ENCODE measurements at places on chromosomes 13 and 19. TPM values are rescaled to one million over a fixed set of nuclear protein-coding genes. Genes with fewer than 3 reads are reported as not detected.
A peak's percentile ranks its signal among the peaks of the same experiment; 100 is the strongest.

GRCh38 chr19:34259367-34260095 is 5.2 kb downstream of the GARRE1 start:
- DNase-seq, result no peak

The RNF113B gene
- total RNA-seq, result not detected

The ZFP82 gene
- total RNA-seq, result 4.8 TPM

DNA sequence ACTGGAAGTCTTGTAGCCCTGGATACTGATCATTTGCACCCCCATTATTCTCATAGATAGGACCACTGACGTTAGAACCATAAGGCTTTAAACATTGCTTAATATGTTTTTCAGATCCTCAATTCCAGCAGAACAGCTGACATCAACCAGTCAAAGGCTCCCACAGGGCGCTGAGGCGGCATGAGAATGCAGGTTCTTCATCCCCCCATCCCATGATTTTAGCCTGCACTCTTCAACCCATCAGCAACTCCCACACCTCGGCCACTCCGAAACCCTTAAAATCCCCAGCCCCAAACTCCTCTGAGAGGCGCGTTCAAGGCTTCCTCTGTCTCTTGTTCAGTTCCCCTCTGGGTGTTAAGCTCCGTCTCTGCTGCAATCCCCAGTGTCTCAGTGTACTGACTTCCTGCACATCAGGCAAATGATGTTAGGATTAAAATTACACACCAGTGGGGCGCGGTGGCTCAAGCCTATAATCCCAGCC is 24.3 kb upstream of the LAMP1 start:
- no peak for DNase-seq

The FXYD3 gene
- 1.3 TPM for total RNA-seq

The FXYD7 gene
- not detected for total RNA-seq

GRCh38 chr19:29531458-29532025 is 5.7 kb downstream of the VSTM2B start:
- DNase-seq, result no peak

- DNase-seq, result no peak
Measured at GRCh38 chr13:111152844-111153243, 37.7 kb downstream of the ARHGEF7 start.

DNA sequence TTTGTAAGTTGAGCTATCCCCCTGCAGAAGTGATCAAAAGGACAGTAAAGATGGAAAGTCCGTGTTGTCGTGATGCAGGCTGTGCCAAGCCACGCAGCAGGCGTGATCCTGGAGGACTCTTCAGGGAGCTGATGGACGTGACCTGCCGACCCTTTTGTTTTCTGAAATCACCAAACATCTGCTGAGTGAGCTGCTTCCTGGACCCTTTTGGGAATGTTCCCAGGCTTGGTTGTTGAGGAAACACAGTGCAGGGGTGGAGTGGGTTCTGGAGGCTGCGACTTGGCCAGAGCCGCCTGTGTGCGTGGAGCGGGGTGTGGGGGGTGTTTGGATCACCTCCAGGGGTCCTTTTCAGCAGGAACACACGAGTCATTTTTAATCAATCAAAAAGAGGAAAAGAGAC is 15.4 kb upstream of the CPAMD8 start:
- peak; percentile 65 for DNase-seq

DNA sequence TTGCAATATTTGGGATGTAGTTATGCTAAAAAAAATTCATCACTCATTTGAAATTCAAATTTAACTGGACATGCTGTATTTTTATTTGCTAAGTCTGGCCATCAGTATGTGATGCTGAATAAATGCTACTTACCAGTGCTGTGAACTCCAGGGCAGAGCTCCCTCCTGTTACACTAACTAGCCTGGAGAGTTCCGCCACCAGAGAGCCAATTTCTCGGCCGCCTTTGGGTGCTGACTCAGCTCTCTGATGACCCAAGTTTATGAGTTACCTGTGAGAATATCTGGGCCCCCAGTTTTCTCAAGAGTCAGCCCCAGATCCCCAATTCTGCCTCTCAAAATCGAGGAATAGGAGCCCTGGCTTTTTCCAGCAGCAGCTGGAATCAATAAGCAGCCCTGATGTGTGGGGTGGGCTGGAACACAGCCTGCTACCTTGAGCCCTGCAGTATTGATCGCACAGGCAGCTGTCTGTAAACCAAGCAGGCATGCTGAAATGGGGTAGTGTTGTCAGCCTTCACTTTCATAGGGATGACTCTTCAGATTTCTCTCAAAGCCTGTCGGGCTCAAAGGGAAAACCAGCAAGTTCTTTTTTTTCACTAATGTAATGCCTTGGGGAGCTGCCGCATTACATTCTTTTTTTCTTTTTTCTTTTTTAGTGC is 113.7 kb downstream of the DNAJC15 start:
- DNase-seq, result no peak

DNA sequence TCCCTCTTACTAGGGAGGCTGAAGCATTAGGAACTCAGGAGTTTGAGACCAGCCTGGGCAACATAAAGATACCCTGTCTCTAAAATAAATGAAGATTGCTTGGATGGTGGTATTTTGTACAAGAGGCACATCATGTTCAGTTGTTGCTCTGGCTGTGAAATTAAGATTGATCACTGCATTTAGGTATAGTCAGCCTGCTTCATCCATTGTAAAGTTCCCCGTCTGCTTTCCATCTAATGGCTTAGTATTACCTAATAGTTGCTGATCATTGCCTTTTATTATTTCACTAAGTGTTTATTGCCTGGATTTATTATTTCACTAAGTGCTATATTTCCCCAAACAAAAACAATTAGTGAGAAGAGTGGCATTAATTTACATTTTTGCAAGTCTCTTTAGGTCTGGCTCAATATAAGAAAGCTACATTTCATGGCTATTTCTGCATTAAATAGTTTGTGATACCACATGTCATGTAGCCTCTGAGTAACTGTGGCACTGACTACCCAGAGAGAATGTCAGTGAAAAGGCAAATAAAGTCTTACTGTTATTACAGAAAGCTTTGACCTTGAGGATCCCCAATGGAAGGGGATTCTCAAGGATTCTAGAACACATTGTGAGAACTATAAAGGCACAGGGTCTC is 45.0 kb upstream of the ZMYM5 start:
- DNase-seq, result no peak

The CGB5 gene
- total RNA-seq, result not detected

DNA sequence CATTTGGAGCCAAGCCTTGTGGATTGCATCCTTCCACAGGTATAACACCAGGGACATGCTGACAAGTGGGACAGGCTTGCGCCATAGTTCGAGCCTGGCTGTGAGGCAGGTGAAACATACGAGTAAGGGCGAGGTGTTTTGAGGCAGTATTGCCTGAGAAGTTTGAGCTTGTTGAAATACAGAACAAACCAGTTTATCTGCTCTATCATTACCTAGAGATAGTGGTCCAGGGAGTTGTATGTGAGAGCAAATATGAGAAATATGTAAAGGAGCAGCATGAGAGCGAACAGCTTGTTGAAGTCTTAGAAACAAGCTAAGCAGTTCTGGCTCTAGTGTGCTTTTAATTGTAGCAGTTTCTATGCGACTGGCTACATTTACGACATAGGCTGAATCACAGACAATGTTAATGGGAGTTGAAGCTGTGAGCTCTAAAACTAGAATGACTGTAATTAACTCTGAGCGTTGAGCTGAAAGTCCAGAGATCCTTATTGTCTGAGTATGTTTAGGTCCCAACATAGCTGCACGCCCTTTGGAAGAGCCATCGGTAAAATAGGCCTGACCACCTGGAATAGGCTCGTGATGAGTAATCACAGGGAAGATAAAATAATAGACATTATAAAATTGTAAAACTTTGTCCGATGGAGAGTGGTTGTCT is 8.2 kb downstream of the ZNF439 start:
- DNase-seq, result no peak

GRCh38 chr13:109655206-109655600 is 131.2 kb downstream of the IRS2 start:
- no peak for DNase-seq

DNA sequence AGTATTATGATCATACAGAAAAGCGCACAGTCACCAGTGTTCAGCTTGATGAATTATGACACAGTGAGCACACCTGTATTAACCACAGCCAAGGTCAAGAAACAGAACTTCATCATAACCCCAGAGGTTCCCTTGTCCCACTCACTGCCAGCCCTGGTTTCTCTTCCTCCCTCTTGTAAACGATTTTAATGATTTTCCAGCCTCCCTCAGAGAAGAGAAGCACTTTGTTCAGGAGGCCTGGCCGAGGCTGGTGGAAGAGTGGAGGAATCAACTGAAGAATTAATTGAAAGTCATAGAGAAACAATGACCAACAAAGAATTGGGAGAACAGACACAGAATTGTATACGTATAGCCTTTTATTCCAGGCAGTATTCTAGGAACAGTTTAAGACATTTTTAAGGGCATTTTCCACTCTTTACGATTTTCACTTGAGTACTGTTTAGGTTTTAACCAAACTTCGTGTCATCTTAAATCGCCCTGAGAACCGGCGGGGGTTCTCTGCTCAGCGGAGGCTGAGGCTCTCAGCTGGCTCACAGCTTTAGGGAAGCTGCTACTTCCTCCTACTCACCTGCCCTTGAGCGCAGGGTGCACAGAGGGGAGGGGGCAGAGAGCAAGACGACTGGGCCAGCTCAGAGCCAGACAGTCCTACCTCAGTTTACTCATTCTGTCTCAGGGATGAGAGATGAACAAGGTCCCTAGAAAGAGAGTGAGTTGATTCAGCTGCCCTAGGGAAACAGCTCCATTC is 108.6 kb downstream of the AKAP11 start:
- DNase-seq, result no peak

GRCh38 chr19:7997809-7998480 is 7.5 kb downstream of the ELAVL1 start:
- DNase-seq, result no peak

The PTOV1 gene
- 120 TPM for total RNA-seq

The FBXO27 gene
- 13.0 TPM for total RNA-seq

GRCh38 chr13:109274188-109274821 is 512.1 kb downstream of the IRS2 start:
- DNase-seq, result no peak

DNA sequence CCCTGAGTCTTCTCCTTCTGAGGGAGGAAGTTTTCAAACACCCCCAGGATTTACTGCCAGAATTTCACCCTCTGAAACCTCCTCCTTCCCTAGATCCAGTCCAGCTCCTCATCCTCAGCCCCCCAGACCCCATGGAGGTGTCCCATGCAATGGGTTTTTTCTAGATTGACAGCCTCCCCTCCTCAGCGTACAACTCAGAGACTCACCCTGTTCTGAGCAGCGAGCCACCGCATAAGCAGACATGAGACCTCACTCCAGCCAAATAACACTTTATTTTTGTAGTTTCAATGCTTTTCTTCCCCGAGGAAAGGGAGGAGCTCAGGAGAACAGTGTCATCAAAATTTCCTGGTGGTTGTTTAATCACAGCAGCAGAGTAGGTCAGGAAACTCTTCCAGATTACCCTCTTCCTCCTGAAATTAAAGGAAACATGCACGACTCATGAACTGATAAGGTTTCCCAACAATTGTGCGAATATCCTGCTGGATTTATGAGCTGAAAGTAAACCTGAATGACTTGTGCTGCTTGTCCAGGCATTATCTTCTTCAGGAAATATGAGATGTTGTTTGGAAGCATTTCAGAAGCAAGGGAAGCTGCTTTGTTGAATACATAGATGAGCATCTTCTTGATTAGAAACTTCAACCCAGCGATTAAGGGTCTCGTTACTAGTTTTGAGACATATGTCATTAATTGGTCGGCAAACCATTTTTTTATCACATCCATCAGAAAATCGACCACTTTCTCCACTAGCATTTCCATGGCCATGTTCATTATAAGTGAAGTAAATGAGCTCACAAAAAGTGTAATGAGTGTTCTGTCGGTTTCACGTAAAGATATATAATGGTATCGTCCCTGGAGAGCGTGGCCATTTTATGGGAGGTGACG is 36.2 kb downstream of the ERICH4 start:
- DNase-seq, result no peak

- DNase-seq, result no peak
Measured at GRCh38 chr19:1103132-1103707, 574 bp upstream of the GPX4 start.

GRCh38 chr13:100339411-100339940 is 249.1 kb downstream of the GGACT start:
- DNase-seq, result no peak

DNA sequence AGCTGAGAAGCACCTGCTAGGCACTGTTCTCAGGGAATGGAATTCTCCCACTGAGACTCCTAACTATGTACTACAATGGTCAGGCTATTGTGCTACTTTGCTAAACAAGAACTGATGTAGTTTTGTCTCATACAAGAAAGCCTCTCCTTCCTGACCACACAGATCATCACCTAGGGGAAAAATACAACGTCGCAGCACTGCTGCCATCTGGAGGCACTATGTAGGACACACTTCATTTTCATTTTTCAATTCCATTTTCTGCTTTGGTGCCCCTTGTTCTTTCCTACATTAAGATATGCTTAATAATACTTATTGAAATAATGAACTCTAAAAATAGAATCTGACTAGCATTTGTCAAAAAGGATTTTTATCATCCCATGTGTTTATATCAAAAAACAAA is 21.1 kb downstream of the PROSER1 start:
- no peak for DNase-seq

The SCEL gene
- not detected for total RNA-seq

DNA sequence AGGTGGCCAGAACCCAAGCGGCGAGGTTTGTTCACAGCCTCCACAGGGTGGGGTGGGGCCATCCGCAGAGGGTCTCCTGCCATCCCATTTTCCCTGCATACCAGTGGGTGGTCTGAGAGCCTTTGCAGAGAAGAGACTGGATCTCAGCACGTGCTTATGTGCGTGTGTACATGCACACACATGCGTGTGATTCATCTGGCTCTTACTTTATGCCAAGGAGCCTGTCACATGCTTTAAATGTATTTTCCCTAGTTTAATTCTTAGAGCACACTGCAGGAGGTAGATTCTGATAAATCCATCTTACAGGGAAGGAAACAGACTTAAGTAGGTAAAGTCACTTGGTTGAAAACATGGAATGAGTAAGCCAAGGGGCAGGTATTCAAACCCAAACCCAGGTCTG is 47.1 kb downstream of the CAPN12 start:
- DNase-seq, result no peak

GRCh38 chr19:18390065-18390907 is 4.3 kb downstream of the GDF15 start:
- no peak for DNase-seq

The APOC1 gene
- total RNA-seq, result 1.00 TPM

The TFDP1 gene
- total RNA-seq, result 42.1 TPM

DNA sequence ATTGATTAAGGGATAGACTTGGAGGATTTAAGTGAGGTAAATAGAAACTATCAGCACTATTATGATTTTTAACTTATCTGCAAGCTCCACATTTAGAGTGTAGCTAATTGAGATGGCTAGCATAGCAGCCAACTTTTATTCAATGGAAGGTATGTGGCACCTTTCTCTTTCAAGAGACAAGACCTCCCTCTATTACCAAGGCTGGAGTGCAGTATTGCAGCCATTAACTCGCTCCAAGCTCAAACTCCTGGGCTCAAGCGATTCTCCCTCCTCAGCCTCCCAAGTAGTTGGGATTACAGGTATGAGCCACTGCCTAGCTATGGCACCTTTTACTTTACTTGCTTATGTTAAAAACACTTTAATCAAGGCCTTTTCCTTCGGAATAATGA is 8.2 kb downstream of the TPT1 start:
- no peak for DNase-seq

GRCh38 chr19:6064336-6065073 is 45.8 kb downstream of the RFX2 start:
- no peak for DNase-seq
